ENCODE measurements at places on chromosomes 1 and 21. TPM values are rescaled to one million over a fixed set of nuclear protein-coding genes. Genes with fewer than 3 reads are reported as not detected.

DNA sequence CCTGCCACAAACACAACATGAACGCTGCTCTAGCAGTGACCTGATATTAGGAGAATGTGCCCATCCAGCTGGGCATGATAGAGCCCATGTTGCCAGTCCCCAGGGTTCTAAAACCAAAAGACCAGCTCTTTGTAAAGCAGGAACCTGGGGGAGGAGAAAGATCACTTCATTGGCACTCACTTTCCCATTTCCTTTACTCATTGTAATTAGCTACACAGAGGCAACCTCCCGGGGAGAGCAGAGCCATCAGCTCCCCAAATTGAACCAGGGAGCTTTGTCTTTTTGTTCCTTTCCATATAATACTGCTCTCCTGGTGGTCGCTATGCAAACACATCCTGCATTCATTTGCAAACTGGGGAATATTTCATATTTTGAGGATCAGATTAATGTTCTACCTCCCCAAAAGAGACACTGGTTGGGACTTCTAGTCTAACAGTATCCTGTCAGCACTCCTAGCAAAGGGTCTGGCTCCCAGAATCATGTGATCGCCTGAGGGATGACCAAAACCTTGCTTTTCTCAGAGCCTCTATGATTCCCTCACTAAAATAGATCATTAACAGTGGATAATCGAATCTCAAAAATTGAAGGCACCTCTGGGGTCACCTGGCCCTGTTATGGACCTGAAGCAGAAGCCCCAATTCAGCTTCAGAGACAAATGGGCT is 76.7 kb upstream of the CD1D start:
- DNase-seq: no peak

- DNase-seq: no peak
Observed at GRCh38 chr1:206772243-206772937, at the start of gene IL10. IL10 (minus strand) TSS chr1:206772494; CDS start chr1:206772435, 59 bp downstream.

DNA sequence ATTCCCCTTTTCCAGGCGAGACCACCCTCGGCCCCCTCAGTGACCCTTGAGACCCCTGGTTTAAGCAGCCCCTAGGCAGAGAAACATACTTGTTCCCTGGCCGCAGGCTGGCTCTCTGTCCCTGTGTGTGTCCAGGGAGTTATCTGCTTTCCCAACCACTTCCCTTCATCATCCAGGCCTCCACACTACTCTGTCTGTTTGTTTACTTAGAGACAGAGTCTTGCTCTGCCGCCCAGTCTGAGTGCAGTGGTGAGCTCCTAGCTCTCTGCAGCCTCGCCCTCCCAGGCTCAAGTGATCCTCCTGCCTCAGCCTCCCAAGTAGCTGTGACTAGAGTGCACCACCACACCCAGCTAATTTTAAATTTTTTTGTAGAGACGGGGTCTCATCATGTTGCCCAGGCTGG is 5.8 kb upstream of the VWA1 start:
- peak; percentile 56 for DNase-seq

The HAPLN2 gene
- not detected for total RNA-seq

The PRDM16 gene
- total RNA-seq: 195 TPM
